ENCODE measurements at places on chromosomes 12 and 14.
A peak's percentile ranks its signal among the peaks of the same experiment; 100 is the strongest.

- no peak for DNase-seq
These were observed 22.8 kb upstream of the CEBPE start for GRCh38 chr14:23141706-23142444.

DNA sequence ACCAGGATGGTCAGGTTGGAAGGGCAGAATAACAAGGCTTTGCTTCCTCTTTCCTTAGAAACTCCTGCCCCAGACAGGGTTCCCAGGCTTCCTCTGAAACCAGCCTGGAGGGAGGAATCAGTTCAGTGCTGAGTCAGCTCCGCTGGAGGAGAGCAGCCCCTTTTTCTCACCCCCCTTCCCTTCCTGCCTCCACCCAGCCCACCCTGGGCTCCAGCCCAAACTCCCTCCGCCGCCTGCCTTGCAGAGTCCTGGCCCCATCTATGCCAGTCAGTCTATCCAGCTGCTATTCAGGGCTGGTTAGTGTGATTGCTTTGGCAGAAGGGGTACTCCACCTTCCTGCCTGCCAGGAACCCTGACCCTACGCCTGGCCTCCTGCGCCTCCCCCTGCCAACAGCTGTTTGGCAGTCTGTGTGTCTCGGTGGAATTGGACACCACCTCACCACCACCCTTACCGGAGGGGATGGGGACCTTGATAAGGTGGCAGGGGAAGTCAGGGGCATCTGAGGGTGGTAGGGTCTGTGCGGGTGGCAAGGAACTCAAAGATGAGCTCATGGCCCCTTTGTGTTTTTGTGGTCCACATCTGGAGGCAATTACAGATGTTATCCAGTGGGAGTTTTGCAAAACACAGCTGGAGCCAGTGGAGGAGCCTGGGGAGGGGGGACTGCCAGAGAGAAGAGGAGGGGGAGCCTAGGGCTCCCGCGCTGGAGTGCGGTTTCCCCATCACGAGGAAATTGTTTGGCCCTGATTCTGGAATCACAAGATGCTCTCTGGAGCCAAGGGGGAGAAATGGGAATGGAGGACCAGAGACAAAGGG is 12.2 kb downstream of the MMP14 start:
- no peak for DNase-seq

DNA sequence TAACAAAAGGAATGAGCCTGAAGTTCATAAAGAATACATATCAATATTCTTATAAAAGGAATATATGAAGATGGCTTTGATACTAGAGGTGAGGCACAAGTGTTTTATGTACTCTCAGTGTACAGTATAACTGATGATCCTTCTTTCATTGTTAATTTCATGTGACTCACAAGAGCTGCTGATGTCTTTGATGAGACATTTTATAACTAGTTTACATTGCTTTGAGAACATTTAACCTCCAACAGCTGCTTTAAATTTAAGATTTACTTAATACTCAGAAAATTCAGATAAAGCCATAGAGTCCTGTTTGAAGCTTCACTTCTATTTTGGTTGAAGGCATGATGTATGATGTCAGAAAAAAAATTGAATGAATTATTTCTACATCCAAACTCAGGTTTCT is 59.8 kb downstream of the WASHC4 start:
- no peak for DNase-seq

DNA sequence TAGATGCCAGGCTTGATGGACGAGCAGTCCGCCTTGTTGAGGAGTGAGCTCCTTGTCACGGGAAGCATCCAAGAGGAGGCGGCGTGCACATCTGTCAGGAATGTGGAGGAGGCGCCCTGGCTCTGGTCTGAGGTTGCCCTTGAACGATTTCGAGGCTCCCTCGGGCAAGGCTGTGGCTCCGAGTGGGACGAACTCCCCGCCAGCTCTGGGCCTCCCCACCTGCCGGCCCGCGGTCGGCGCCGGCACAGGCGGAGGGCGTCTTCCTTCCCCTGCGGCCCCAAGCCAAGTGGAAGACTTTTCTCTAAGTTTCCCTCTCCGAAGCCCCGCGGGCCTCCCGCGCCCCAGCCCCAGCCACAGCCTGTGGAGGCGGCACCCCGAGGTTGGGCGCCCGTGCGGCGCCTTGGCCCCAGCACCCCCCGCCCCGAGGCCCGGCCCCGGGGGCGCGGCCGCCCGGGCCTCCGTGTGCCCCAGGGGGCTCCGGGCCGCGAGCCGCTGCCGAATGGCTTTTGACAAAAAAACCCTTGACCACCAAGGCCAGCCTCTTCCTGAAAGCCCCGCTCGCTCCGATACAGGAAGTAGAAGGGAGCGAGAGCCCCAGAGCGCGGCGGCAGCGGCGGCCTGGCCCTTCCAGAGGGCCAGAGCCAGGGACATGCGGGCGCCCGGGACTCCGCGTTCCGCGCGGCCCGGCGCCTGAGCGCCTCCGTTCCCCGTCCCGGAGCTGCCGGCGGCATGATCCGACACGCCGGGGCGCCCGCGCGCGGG is at the start of gene RIN3:
RIN3 (plus strand) TSS at position 578 of the 762 bp plus-strand sequence; CDS start at position 730, 152 bp downstream.
- DNase-seq, result peak; percentile 46

DNA sequence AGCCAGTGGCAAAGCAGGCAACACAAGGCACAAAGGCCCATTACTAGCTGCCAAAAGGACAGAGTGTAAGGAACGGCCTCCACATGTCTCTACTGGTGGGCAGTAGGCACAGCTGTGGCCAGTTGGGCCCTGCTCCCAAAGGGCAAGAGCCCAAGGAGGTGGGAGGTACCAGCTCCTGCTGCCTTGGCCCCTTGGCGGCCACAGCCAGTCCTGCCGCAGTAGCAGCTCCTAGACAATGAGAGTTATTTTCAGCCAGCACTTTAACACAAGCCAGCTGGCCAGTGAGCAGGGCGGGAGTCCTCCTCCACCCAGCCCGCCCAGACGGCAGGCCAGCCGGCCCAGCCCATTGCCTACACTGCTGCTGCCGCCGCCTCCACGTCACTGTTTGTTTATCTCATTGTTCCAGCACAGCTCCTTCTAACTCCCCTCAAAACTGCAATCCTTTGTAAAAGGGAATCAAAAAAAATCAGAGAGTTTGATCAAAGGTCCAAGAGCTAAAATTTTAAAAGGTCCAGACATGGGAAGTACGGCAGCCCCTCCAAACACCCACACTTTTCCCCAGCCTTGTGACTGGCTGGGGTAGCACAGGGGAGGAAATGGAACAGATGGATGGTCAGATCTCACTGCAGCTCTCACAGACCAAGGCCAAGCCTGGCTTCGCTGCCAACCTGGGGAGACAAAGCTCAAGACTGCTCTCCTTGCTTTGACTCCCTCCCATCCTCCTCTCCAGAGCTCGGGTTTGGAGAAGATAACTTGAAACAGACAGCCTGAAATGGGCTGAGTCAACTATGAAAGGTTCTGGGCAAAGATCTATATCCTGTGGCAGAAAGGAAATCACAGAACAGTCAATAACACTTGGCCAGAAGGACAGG is 33.5 kb downstream of the FMNL3 start:
- DNase-seq, result no peak

DNA sequence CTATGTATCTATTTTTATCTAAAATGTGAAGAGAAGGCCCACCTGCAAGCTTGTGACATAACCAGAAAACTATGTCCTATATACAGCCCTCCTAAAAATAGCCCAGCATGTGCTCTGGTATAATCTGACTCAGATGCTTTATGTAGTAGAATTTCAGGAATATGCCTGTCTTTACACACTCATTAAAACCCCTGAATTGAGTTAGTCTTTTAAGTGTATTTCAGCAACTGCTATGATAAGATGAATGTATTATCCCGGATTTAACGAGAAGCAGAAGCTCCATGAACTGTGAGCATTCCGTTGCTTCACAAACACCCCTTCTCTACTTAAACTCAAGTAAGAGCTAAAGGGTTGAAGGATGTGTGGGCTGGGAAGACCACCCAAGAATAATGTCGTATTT is 89.9 kb upstream of the PRICKLE1 start:
- DNase-seq, result peak; percentile 46

DNA sequence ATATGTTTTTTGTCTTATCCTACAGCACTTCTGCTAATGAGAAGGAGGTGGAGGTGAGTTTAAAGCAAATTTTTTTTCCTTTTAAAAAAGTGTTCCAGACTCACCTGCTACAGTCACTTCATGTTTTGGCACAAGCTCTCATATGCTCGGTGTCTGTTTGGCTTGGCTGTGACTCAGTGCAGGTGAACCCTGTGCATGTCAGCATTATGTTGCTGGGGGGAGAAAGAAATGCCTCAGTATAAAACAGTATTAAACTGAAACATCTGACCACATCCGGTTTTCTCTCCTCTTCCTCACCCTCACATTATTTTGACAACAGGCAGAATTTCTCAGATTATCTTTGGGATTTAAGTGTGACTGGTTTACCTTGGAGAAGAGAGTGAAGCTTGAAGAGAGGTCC is 105.2 kb downstream of the DNAI7 start:
- DNase-seq, result peak; percentile 79

DNA sequence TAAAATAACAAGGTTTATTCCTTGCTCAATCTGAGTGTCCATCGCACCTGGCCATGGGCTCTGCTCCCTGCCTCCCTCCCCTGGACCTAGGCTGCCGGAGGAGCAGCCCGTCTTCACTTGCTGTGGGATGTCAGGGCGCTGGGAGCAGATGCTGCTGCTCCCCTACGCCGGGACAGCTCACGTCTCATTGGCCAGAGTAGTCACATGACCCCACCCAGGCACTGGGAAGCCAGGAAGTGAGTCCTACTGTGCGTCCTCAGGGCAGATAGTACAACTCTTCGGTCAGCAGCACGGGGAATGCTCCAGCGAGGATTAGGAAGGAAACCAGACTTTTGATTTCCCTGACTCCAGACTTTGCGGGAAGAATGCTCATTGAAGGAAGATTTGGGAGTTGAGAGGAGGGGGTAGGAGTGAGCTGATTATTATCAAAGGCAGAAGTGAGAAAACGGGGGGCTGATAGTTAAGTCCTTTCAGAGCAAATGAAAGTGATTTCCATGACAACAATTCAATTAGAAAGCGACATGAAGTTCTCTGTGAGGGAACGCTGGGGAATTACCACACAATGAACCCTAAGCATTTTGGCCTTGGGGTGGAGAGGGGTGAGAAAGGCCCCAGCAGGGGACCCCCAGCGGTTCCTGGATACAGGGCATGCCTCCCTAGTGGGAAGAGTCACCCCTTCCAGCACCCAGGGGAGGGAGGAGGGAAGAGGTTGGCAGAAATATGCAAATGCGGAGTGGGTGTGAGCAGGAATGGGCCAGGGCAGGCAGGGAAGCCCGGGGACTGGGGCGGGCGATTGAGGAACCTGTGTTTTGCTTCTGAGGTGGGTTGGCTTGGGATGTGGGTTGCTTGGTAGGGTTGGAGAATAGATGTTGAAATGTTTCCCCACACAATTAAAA is 215.5 kb downstream of the AACS start:
- no peak for DNase-seq

DNA sequence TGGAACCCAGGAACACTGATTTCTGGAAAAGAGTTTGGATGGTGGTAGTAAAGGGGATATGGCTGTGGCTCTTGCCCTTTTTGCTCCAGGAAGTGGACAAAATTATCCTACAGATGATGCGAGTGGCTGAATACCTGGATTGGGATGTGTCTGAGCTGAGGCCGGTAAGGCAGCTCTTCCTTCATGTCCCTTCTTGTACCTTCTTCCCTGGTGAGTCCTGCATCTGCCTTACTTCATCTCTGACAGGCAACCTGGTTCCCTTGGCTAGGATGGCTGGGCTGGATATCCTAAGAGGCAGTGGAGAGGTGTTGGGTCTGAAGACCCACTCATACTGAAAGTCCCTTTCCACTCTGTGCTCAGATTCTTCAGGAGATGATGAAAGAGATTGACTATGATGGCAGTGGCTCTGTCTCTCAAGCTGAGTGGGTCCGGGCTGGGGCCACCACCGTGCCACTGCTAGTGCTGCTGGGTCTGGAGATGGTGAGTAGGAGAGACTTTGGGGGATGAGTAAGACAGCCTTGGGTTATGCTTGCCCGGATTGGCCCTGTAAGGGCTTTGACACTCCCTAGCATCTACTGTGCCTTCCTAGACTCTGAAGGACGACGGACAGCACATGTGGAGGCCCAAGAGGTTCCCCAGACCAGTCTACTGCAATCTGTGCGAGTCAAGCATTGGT is 8.0 kb downstream of the DGKA start:
- no peak for DNase-seq

GRCh38 chr12:43577381-43577780 is 25.4 kb upstream of the ADAMTS20 start:
- no peak for DNase-seq

GRCh38 chr14:81771651-81772275 is 238.1 kb upstream of the SEL1L start:
- DNase-seq, result no peak

- DNase-seq, result no peak
These were observed 16.1 kb upstream of the RPLP0 start for GRCh38 chr12:120216742-120217605.

GRCh38 chr12:122886851-122887818 is 8.8 kb downstream of the VPS37B start:
- peak; percentile 82 for DNase-seq

GRCh38 chr14:83172363-83172762 is 1638.7 kb upstream of the SEL1L start:
- DNase-seq, result peak; percentile 14

GRCh38 chr12:75712223-75712622 is 200.8 kb upstream of the KRR1 start:
- DNase-seq, result peak; percentile 16

- DNase-seq, result no peak
These were observed 28.2 kb downstream of the GLRX5 start for GRCh38 chr14:95562892-95563685.

- DNase-seq, result no peak
These were observed 43.3 kb upstream of the NT5DC3 start for GRCh38 chr12:103884316-103884715.

- DNase-seq, result no peak
These were observed 26.7 kb downstream of the ELK3 start for GRCh38 chr12:96220902-96221301.

DNA sequence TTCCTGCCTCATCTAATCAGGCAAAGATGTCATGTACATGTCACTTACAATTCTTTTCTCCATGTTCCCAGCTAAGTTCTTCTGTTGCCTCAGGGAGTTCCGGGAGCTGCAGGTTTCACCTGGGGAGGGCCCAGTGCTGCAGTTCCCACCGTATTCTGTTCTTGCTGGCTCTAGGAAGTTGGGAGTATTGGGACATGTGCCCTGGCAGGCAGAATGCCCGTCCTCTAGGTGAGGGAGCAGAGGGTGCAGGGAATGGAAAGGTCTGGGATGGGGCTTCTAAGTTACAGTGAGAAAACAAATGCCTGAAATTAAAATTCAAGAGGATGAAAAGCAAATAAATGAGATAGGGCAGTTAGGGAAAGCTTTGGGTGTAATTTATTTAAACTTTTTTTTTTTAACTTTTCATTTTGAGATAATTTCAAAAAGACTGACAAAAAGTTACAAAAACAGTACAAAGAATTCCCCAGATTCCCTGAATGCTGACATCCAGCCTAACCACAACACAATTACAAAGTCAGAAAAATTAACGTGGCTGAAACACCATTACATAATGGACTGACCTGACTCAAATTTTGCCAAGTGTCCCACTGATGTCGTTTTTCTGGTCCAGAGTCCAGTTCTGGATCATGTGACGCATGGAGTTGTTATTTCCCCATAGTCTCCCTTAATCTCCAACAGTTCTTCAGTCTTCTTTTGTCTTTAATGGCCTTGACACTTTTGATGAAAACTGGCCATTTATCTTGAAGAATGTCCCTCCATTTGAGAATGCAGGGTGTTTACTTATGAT is 187.2 kb upstream of the MYL2 start:
- no peak for DNase-seq

- no peak for DNase-seq
These were observed 338.6 kb downstream of the PCNX1 start for GRCh38 chr14:71245659-71246361.

GRCh38 chr14:104467641-104468040 is 111.9 kb upstream of the C14orf180 start:
- DNase-seq, result no peak

- DNase-seq, result peak; percentile 91
These were observed 27.6 kb upstream of the GALNT9 start for GRCh38 chr12:132356691-132357622.

Data from urothelium cell line (cell line).